ENCODE measurements at places on chromosomes 11 and 22.

- H3K4me3 ChIP-seq: no peak overlapping the region
- no peak for DNase-seq
- H3K4me1 ChIP-seq: no peaks in the 10 kb centered on the region
- no peaks in the 10 kb centered on the region for H3K27me3 ChIP-seq
Observed at GRCh38 chr11:111067994-111068393, 177.5 kb upstream of the POU2AF2 start.

GRCh38 chr11:117796872-117797529, at the start of gene DSCAML1:
Gene DSCAML1, minus strand, starts transcription at chr11:117797216. Its CDS starts 137 bp downstream, at chr11:117797079.
- no peak within 1 kb of the TSS for H3K4me3 ChIP-seq
- H3K36me3 ChIP-seq: no peaks in the 10 kb centered on the region
- H3K27ac ChIP-seq: no peak within 1 kb of the TSS
- peaks cover 8% of the 10 kb centered on the region for H3K27me3 ChIP-seq
- H3K4me1 ChIP-seq: no peaks in the 10 kb centered on the region
- no peak for DNase-seq

DNA sequence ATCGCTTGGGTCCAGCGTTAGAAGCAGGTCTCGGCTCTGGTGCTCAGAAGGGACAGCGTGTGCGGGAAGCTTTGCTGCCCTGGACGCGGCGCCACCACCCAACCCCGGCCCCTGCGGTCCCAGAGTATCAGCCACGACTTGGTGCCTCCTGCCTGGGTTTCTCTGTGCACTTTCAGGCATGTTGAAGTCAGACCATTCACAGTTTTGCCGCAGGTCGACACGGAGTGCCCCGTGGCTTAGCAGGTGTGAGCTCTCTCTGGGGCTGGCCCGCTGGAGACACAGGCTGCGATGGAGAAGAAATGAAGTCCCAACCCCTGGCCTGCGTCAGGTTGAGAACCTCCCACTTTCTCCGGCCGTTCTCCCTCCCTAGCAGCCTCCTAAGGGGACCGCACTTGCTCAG, 494.5 kb downstream of the BRD1 start:
- no peaks in the 10 kb centered on the region for H3K36me3 ChIP-seq
- DNase-seq: no peak

GRCh38 chr11:122050021-122050690, 65.9 kb downstream of the BLID start:
- H3K27me3 ChIP-seq: no peaks in the 10 kb centered on the region
- DNase-seq: no peak
- no peak overlapping the region for H3K4me3 ChIP-seq
- no peaks in the 10 kb centered on the region for H3K4me1 ChIP-seq
- H3K36me3 ChIP-seq: no peaks in the 10 kb centered on the region
- no peak overlapping the region for H3K27ac ChIP-seq

DNA sequence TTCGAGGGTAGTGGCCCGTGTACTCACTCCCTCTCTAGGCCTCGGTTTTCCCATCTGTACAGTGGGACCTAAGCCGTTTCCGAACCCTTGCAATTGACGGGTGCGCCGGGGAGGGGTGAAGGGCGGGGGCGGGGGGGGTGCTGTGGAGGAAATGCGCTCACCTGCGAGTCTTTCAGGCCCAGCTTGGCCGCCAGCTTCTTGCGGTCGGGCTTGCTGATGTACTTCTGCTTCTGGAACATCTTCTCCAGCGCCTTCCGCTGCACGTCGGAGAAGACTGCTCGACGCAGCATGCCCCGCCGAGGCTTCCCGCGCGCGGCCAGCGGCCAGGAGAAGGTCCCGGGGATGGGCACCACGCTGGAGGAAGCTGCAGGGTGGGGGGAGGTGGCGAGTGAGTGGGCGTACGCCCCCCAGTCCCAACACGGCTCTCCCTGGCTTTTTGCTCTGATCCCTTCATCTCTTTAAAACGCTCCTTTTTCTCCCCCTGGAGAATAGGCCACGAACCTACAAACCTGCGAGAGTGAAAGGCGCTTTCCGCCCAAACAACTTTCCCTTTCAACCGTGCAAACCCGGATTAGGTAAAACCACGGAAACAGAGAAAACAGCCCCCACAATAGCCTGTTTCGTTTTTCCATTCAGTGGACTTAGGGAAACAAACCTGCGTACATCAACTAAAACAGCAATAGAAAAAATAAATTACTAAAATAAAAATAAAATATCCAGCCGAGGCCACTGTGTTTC, 3.2 kb downstream of the DBX1 start:
- H3K4me3 ChIP-seq: peak overlapping the region; percentile 32
- H3K27me3 ChIP-seq: peaks cover 8% of the 10 kb centered on the region
- no peak for DNase-seq
- no peaks in the 10 kb centered on the region for H3K36me3 ChIP-seq

DNA sequence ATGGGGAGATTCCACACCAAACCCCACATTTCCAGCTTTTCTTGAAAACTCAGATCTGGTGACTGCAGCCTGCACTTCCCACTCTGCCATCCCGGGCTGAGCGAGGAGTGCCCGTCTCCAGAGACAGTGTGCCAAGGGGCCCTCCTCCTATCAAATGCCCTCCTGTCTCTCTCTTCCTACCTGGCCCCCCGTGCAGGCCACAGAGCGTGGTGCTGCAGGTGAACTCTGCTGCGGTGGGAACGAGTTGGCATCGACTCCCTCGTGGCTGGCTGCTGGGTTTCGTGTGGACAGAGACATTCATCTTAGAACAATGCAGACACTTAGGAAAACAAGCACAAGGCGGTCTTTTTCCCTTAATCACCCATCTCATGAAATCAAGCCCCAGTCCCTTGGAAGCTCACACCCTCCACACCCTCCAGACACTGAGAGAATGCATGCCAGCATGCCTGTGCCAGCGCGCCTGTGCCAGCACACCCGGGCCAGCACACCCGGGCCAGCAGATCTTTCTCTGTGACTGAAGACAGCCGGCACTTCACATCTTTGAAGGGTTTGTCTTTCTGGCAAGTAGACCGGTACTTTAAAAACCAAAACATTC, 65.0 kb downstream of the PARVB start:
- no peak for DNase-seq
- peaks cover 9% of the 10 kb centered on the region for H3K36me3 ChIP-seq
- no peaks in the 10 kb centered on the region for H3K27me3 ChIP-seq

GRCh38 chr22:47580121-47580520, 817.7 kb downstream of the TBC1D22A start:
- H3K4me3 ChIP-seq: no peak overlapping the region
- no peaks in the 10 kb centered on the region for H3K27me3 ChIP-seq
- no peak overlapping the region for H3K27ac ChIP-seq
- DNase-seq: no peak
- no peaks in the 10 kb centered on the region for H3K36me3 ChIP-seq
- no peaks in the 10 kb centered on the region for H3K4me1 ChIP-seq

DNA sequence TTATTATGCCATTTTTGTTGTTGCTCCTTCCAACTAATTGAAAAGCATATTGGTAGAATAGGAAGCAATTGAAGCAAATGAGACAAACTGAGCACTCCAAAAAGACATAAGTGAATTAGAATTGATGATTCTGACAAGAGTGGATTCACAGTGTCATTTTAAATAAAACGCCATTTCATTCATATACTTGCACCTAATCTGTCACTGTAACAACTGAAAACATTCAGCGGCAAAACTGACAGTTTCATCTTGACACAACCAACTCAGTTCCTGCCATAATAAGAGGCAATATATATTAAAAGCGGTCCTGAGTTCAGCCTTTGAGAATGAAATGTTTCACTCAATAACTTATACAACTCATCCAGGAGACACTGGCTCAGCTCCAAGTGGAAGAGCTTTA, 306.8 kb downstream of the CNTN5 start:
- no peak for DNase-seq
- H3K4me1 ChIP-seq: no peaks in the 10 kb centered on the region
- H3K36me3 ChIP-seq: no peaks in the 10 kb centered on the region

GRCh38 chr11:108933630-108934029, 268.8 kb downstream of the DDX10 start:
- H3K4me3 ChIP-seq: no peak overlapping the region
- DNase-seq: no peak
- H3K36me3 ChIP-seq: no peaks in the 10 kb centered on the region
- no peaks in the 10 kb centered on the region for H3K4me1 ChIP-seq

- H3K36me3 ChIP-seq: no peaks in the 10 kb centered on the region
- no peaks in the 10 kb centered on the region for H3K27me3 ChIP-seq
- H3K4me1 ChIP-seq: peaks cover 33% of the 10 kb centered on the region
- H3K27ac ChIP-seq: no peak overlapping the region
Observed at GRCh38 chr11:833114-833791, 501 bp downstream of the CD151 start.

DNA sequence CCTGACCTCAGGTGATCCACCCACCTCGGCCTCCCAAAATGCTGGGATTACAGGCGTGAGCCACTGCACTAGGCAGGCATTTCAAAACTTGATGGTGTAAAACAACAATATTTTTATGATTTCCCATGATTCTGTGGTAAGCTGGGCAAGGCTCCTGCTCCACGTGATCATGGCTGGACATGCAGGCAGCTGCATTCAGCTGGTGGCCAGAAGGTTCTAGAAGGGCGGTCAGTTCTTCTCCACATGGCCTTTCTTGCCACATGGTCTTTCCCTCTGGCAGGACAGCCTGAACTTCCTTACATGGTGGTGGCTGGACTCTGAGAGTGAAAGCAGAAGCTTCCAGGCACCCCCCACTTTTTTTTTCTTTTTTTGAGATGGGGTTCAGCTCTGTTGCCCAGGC, 9.9 kb upstream of the RASD2 start:
- H3K27ac ChIP-seq: no peak overlapping the region
- H3K27me3 ChIP-seq: no peaks in the 10 kb centered on the region
- no peak for DNase-seq
- no peak overlapping the region for H3K4me3 ChIP-seq
- no peaks in the 10 kb centered on the region for H3K4me1 ChIP-seq

DNA sequence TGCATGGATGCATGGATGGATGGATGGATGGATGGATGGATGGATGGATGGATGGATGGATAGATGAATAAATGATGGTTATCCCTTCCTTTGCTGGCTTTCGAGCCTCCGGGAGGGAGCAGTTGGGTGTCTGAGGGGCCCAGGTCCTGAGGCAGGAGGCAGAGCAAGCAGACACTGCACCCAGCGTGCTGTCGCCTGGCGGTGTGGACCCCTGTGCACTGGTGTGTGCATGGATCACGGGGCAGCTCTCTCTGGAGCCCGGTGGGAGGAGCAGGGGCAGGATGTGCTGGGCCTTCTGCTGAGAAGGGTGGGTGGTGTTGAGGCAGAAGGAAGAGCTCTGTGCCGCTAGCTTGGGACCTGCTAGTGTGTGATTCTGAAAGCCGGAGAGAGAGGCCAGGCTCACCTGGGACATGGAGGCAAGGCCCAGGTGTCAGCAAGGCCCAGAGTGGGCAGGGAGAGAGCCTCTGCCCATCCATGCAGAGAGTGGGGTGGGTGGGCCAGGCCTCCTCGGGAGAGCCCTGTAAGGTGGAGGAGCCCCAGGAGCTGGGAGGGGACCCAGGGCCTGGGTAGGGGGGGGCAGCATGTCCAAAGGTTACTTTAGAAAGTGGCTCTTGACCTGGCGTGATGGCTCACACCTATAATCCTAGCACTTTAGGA, 254.4 kb downstream of the BRD1 start:
- no peak overlapping the region for H3K4me3 ChIP-seq
- no peak overlapping the region for H3K27ac ChIP-seq
- DNase-seq: no peak
- H3K36me3 ChIP-seq: no peaks in the 10 kb centered on the region
- H3K4me1 ChIP-seq: no peaks in the 10 kb centered on the region

- no peak for DNase-seq
- H3K36me3 ChIP-seq: no peaks in the 10 kb centered on the region
- no peak overlapping the region for H3K27ac ChIP-seq
Observed at GRCh38 chr11:12784987-12785386, 110.8 kb downstream of the TEAD1 start.

DNA sequence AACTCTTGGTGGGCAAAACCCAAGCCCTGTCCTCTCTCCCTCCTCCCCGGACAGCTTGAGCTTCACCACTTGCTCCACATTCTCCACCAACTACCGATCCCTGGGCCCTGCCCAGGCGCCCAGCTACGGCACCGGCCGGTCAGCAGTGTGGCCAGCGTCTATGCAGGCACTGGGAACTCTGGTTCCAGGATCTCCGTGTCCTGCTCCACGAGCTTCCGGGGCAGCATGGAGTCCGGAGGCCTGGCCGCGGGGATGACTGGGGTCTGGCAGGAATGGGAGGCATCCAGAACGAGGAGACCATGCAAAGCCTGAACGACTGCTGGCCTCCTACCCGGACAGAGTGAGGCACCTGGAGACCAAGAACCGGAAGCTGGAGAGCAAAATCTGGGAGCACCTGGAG, 68.9 kb upstream of the RTL6 start:
- no peaks in the 10 kb centered on the region for H3K4me1 ChIP-seq
- H3K4me3 ChIP-seq: no peak overlapping the region
- H3K27me3 ChIP-seq: peaks cover 5% of the 10 kb centered on the region
- H3K27ac ChIP-seq: no peak overlapping the region

- H3K36me3 ChIP-seq: no peaks in the 10 kb centered on the region
- H3K27me3 ChIP-seq: no peaks in the 10 kb centered on the region
- no peak overlapping the region for H3K4me3 ChIP-seq
- DNase-seq: peak; percentile 47
- peaks cover 17% of the 10 kb centered on the region for H3K4me1 ChIP-seq
Observed at GRCh38 chr11:73520353-73521061, 77.4 kb downstream of the FAM168A start.

DNA sequence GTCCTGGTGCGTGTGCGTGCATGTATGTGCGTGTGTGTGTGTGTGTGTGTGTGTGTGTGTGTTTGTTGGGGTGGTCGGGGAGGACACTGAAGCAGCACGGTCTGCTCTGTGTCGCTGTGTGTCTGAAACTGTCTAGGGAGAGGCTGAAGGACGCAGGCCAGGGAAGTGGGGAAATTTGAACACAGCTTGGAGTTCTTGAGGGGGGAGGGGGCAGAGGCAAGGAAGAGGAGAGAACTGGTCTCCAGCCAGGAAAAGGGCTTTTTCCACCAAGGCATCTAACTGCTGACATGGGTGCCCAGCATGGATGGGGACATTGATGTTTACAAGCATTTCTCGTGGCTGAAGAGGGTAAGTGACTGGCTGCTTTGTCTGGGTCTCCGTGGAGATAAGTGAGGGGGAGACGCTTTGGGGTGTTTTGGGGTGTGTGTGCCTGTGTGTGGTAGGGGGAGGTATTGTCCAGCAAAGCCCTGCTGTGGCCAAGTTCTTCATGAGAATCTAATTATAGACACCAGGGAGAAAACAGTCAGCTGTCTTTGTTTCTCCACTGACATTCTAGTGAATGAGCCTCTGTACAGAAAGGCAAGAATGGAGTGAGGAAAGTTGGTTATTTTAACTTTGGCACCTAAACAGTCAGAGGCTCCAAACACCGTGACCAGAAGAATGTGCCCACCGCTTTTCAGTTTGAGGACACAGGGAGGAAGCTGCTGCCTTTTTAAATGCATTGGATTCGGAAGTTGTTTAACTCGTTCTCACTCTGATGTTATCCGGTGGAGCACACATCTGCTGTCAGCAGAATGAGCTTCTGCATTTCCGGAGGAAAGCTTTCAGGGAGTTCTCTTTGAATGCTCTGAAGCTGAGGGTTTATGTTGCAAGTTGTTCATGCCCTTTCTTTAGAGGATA, 63.7 kb downstream of the PPFIBP2 start:
- DNase-seq: no peak
- no peaks in the 10 kb centered on the region for H3K27me3 ChIP-seq
- H3K27ac ChIP-seq: 0 out of 2 replicates have a peak overlapping the region, but pooled peaks have one; percentile 14
- H3K4me1 ChIP-seq: peaks cover 41% of the 10 kb centered on the region
- H3K36me3 ChIP-seq: 0 out of 2 replicates have a peak, but pooled peaks cover 8% of the 10 kb centered on the region

- no peak overlapping the region for H3K27ac ChIP-seq
- H3K27me3 ChIP-seq: no peaks in the 10 kb centered on the region
- 0 out of 2 replicates have a peak, but pooled peaks cover 1% of the 10 kb centered on the region for H3K36me3 ChIP-seq
- H3K4me3 ChIP-seq: no peak overlapping the region
- DNase-seq: no peak
Observed at GRCh38 chr22:49508561-49508960, 319.1 kb downstream of the BRD1 start.

Measured in GM12878 (cell line).